ENCODE measurements at places on chromosomes 4 and X. TPM values are rescaled to one million over a fixed set of nuclear protein-coding genes. Genes with fewer than 3 reads are reported as not detected.

DNA sequence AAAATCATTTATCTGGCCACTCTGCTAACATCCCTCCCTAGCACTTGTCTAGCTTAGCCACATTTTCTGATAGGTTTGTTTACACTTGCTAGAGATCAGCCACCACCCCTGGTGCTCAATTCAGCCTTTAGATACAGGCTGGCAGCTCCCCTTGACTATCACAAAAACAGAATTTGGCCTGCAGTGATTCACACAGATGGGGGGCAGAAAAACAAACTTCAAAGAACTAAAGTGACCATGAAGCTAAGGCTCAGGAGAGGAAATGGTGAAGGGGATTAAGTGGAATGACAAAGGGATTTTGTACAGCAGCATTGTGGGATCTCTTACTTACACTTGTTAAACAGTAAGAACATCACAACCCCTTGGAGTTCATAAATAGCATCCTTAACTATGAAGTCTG is 1718.0 kb upstream of the PCDH7 start:
- no peak for DNase-seq
- no peaks in the 10 kb centered on the region for H3K36me3 ChIP-seq

DNA sequence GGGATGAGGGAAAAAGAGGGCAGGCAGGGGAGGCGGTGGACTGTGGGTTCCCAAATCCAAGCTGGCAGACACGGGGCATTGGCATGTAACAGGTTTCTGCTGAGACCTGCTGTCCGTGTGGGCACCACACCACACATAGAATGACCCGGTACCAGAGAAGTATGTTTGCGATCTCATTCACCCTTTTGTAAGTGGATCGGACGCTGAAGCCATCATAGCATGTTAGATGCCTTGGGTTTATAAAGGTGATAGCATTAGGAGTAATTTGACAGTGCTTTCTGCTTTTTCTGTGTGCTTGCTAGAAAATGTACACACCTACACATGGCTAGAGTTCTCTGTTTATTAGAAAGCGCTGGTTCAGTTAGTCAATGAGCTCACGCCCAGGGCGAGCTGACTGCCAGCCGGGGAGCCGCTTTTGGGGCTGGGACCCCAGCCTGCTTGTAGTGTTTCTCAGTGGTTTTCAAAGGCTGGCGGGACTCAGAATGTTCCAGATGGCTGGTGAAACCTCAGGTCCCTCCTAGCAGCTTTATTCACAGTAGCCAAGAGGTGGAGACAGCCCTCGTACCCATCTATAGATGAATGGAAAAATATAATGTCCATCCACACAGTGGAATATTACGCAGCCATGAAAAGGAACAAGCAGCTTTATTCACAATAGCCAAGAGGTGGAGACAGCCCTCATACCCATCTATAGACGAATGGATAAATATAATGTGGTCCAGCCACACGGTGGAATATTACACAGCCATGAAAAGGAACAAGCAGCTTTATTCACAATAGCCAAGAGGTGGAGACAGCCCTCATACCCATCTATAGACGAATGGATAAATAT is 579 bp downstream of the IL3RA start:
- H3K27me3 ChIP-seq: peaks cover 7% of the 10 kb centered on the region
- peaks cover 10% of the 10 kb centered on the region for H3K4me1 ChIP-seq
- DNase-seq: peak; percentile 41
- peak overlapping the region; percentile 58 for H3K27ac ChIP-seq

DNA sequence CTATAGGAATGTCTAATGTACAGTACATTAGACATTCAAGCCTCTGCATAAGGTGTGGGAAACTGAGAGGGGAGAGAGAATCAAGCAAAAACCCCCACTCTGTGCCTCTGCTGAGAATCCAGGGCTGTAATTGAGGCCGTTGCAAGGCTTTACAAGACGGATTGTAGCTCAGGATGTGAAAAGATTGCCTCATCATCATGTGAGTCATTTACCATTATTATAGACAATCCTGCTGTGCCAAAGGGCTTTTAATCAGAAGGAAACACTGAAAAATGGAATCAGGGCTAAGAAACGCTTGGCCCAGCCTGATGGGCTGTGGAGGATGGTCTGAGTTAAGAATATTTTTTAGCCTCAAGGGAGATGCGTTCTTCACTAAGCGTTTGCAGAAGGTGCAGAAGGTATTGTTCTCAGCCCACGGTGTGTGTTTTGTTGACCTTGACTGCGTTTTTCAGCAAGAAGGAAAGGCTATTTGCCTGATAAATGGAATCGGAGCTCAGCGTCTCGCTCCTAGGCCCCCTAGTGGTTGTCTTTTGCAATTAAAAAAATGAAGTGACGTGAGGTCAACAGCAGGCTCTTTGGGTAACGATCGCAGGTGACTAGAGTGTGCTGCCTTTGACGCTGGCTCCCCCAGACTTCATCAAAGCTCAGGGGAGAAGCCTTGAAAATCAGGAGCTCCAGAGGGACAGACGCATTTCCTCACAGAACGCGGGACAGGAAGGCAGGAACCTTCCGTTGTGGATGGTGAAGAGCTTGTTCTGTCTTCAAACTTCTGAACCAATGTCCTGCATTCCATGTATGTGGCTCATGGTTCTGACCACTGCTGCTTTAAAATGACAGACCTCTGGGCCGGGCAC is 18.1 kb upstream of the CHRNA9 start:
- peaks cover 41% of the 10 kb centered on the region for H3K4me1 ChIP-seq
- no peaks in the 10 kb centered on the region for H3K36me3 ChIP-seq
- H3K27ac ChIP-seq: peak overlapping the region; percentile 96

DNA sequence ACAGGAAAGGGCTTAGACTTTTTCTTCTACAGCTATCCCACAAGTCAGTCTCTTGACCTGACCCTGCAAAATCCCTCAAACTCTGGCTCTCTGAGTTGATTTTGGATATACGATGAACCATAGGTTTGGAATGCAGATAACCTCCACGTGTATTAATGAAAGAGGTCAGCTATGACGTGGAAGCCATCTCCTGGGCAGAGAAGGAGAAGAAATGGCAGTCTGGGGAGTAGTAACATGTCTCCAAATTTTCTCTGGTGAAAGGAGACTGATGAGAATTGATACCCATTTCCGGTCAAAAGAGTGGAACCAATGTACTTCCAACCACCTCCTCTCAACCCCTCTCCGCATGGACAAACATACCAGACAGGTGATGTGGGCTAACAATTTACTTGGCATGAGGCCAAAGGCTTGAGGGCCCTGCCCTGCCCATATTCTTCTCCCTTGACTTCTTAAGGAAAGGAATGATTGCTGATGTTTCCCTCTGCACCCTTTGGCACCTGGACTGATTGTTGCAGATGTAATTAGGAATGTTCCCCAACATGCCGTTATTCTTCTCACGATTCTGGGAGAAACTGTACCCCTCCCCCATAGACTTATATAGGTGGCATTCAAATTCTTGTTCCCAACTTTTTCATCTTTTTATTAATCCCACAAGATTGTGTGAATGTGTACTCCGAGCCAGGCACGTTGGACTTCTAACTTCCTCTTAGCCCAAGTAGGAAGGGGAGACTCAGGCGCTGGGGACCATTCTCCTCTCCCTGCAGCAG is 580 bp upstream of the PLS3 start:
- peaks cover 13% of the 10 kb centered on the region for H3K27me3 ChIP-seq
- no peaks in the 10 kb centered on the region for H3K36me3 ChIP-seq
- no peak for DNase-seq
- no peaks in the 10 kb centered on the region for H3K4me1 ChIP-seq
- no peak overlapping the region for H3K27ac ChIP-seq
- H3K4me3 ChIP-seq: no peak overlapping the region

Gene TRAM1L1
- total RNA-seq: not detected

DNA sequence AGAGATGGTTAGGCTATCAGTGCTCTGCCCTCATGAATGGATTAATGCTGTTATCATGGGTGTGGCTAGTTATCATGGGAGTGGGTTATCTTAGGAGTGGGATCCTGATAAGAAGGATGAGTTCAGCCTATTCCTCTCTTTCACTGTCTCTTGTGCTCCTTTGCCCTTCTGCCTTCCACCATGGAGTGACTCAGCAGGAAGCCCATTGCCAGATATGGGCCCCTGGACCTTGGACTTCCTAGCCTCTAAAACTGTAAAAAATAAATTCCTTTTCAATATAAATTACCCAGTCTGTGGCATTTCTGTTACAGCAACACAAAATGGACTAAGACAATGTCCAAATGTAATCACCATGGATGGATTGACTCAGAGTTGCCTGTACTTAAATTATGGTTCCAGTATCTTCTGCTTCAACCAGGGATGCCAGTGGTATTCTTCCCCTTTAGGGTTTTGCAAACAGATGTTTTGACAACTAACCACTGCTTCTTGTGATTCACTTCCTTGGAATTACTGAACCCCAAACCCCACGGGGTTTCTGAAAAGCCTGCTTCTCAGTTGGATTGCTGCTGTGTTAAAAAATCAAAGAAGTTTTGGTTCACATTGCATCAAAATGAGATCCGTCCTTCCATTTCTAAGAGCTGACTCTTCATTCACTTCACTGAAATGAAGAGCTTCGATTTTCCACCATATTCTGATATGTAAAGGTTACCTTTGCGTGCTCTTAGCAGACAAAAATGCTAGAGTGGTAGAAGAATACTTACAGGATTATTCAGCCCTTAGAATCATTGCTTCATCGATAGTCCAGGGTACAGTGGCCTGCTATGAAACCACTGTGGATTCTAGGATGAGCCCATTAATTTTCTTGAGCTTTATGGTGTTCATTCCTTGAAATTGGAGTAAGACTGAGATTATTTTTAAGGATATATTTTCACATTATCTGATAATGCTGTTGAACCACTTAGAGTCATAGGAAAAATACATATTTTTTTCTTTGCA is 107.7 kb downstream of the FRMPD4 start:
- no peaks in the 10 kb centered on the region for H3K27me3 ChIP-seq
- H3K4me1 ChIP-seq: no peaks in the 10 kb centered on the region
- DNase-seq: no peak
- no peaks in the 10 kb centered on the region for H3K36me3 ChIP-seq
- H3K27ac ChIP-seq: no peak overlapping the region

- DNase-seq: no peak
- no peaks in the 10 kb centered on the region for H3K36me3 ChIP-seq
- no peaks in the 10 kb centered on the region for H3K27me3 ChIP-seq
- H3K4me3 ChIP-seq: no peak overlapping the region
- no peaks in the 10 kb centered on the region for H3K4me1 ChIP-seq
These were observed 219.3 kb downstream of the TRAM1L1 start for GRCh38 chr4:116866106-116866505.

DNA sequence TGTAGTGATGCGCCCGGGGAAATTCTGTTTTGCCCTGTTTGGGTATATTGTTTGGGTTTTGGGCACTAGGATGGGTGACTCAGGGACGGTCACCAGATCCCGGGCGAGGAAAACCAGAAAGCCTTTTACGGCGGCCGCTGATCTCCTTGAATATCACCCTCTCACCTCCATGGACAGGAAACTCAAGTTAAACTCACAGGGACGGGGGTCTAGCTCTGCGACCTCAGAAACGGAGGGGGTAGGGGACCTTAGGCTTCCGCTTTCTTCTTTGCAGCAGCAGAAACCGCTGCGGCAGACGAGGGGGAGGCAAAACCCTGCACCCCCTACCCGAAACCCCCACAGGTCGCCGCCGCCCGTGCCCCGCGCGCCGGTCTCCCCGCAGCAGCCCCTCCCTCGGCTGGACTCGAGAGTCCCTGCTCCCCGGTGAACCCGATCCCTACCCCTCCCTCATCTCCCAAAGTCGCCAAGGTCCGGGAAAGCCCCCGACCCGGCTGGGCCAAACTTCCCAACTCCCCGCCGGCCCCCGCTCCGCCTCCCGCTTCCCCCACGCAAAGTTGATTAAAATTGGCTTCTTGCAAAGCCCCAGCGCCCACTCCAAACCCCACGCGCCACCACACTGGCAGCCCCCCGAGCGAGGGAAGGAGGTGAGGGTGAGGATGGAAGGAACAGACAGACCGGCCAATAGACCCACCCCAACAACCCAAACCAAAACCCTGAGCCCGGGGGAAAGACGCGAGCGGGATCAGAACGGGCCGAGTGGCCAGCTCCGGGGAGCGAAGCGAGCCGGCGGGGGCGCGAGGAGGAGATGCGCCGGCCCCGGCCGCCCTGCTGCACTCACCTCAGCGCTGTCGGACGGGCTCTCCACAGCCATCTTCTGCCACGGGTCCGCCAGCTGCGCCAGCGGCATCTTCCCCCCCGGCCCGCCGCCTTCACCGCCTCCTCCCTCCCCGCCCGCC is 705 bp downstream of the RPS6KA3 start:
- H3K4me1 ChIP-seq: peaks cover 18% of the 10 kb centered on the region
- DNase-seq: peak; percentile 54
- H3K36me3 ChIP-seq: peaks cover 7% of the 10 kb centered on the region
- peak overlapping the region; percentile 91 for H3K4me3 ChIP-seq
- H3K27ac ChIP-seq: peak overlapping the region; percentile 96
